ENCODE measurements at places on chromosomes 6 and 20.
A peak's percentile ranks its signal among the peaks of the same experiment; 100 is the strongest.

- no peak for DNase-seq
These were observed 244.8 kb upstream of the CDYL start for GRCh38 chr6:4531406-4531805.

- DNase-seq, result no peak
These were observed 22.1 kb downstream of the SLC35A1 start for GRCh38 chr6:87494761-87495422.

DNA sequence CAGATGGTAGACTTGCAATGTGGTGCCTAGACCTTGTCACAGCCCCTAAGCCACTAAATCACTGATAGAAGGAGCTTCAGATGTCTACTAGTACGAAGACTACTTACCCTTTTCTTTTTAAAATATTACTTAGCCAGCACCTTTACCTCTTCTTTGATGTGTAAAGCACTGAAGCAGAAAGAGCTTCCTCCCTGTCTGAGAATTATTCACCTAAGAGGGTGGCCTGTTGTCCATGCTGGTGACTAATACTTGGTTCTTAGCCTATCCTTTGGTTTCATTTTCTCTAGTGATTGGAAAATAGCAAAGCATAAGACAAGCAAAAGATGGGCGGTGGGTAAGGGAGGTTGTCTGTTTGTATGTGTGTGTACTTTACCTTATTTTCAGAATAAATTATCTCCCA, 794.6 kb downstream of the TFAP2A start:
- DNase-seq, result no peak

DNA sequence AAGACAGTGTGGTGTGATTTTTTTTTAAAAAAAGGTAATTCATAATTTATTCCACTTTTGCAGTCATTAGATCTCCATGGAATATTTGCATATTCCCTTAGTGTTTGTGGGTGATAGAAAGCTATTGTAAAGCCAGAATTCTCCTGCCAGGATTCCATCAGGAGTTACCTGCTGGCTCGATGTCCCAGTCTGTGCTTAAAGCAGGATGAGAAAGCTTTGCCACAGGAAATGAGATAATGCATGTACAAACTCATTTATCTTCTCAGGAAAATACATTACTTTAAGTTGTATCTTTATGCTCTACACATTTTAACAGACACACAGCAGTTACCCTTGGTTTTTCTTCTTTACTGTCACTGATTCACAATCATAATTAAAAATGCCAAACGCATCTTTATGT, 553.0 kb downstream of the CD109 start:
- no peak for DNase-seq

DNA sequence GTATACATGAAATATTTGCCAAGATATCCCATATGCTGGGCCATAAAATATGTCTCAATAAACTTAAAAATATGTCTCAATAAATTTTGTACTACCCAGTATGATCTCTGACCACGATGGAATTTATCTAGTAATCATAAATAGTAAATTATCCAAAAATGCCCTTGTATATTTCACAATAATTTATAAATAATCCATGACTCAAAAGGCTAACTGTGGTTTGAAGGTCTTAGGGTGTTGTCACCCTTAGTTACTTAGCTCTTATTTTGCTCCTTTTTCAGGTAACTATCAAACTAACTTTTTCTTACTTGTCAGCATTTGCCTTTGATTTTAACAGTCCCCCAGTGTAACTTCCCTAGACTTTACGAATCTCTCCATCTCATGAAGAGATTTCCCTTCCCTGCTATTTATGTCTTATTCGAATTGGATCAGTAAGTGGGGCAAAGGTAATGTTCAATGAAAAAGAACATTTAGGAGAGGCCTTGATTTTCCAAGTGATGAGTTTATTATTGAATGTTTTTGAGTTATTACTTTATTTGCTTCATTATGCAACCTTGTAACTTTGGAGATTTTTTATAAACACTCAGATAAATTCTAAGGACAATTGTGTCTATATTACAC, 109.0 kb upstream of the THBS2 start:
- no peak for DNase-seq

DNA sequence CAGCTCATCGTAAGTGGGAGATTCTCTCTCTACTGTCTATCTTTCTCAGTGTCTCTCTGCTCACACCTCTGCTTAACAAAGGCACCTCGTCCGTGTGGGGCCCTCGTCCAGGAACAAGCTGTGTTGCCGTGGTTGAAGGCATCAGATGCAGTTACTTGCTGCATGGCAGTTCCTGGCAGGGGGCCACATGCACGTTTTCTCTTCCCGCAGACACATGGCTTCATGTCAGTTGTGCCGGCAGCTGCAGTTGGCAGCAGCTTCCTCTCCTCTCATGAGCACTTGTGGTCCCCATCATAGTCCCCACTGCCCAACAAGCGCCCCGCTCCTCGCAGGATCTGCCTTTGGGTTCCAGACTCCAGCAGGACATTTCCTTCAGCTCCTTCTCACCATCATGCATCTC, 7.1 kb upstream of the AFDN start:
- no peak for DNase-seq

DNA sequence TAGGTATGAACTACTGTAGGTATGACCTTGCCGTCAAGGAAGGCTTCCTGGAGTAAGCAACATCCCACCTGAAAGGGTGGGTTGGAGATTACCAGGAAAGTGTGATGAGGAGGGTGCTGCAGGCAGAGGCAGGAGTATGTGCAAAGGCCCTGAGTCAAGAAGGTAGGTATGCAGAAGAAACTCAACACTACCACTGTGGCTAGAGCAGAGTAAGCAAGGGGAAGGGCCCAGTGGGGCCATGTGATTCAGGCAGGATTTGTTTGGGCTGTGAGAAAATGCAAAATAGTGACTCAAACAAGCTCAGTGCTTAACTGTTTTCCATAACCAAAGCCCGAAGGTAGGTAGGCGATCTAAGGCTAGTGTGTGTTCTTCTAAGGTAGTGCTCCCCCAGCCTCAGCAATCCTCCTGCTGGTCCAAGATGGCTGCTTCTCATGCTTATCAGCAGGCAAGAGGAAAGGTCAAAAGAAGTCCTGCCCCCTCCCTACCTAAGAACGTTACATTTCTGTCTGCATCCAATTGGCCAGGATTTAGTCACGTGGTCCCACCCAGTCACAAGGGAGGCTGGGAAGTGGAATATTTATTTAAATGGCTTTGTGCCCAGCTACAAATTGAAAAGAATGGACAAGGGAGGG, 36.2 kb upstream of the HMGA1 start:
- no peak for DNase-seq

- DNase-seq, result no peak
These were observed 98.6 kb upstream of the RIN2 start for GRCh38 chr20:19659448-19659847.

DNA sequence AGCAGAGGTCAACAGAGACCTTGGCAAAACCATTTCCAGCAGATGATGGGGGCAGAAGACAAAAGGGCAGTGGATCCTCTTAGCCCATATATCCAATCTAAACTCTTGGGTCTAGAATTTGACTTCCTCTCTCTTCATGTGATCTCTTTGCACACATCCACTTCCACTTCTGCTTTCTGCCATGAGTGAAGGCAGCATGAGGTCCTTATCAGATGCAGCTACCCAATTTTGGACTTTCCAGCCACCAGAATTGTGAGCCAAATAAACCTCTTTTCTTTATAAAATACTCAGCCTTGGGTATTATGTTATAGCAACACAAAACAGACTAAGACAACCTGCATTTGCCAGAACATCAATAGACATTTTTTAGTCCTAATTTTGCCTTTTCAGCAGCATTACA, 191.6 kb downstream of the ADAT2 start:
- DNase-seq, result no peak

- DNase-seq, result no peak
These were observed 119.9 kb upstream of the ZNF217 start for GRCh38 chr20:53713328-53714056.

DNA sequence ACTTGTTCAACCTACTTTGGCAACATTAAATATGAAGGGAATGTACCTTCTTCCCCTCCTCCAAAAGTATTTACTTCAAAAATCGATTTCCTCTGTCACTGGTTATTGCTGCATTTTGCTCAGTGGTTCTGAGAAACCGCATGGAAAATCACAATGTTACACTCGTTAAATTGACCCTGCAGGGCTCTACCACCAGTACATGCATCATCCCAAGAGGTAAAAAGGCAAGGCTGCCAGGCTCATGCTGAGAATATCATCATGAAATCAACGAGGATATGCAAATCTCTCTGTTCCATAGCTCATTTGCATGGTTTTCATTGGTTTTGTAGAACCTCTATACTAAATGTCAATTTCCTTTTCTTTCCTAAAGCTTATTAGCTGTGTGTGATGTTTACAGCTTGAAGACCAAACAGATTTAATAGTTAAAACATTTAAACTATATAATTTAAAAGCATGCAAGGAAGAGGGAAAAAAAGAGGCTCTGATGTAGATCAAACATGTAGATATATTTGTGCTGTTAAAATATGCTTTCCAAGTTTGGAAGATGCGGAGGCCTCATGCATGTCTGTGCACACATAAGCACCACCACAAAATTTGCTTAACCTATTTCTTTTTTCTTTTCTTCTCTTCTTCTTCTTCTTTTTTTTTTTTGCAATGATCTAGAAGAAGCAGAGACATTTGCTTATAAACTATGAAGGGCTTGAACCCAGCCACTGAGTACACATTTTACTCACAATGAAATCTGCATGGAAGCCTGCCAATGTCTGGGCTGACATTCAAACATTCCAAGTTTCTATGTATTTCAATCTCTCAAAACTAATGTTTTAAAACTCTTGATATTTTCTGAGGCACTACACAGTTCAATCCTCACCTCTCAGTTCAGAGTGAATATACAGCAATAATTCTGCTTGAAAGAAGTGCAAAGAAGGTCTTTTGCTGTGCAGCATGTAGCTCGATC, 194.0 kb downstream of the GMPR start:
- no peak for DNase-seq

DNA sequence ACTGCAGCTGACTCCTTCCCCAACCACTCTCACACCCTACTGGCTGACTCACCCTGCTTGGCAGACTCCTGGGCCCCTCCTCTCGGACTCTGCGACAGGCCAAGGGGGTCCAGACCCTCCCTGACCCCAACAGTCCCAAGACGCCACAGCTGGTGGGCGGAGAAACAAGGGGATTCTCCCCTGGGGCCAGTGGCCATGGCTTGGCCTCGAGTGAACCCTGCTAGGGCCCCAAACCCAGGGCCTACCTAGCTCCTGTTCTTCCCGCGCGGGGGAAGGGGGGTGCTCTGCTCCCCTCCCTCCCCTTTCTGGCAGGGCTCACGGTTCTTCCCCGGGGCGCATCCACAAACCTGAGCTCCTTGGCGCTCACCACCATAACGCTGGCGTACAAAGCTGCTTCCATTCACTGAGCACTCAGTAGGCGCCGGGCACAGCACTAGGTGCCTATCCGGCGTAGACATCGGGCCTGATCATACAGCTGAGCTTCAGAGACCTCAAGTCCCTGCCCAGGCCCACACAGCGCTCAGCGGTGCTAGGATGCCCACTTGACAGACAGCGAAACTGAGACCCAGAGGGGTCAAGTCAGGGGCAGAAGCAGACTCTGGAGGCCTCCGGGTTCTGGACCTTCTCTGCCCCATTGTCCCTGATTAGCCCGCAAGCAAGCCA, 597 bp downstream of the ADA start:
- no peak for DNase-seq

GRCh38 chr6:135283926-135284325, 102.8 kb downstream of the MYB start:
- no peak for DNase-seq

- DNase-seq, result no peak
These were observed 111.4 kb downstream of the FYN start for GRCh38 chr6:111761783-111762312.

DNA sequence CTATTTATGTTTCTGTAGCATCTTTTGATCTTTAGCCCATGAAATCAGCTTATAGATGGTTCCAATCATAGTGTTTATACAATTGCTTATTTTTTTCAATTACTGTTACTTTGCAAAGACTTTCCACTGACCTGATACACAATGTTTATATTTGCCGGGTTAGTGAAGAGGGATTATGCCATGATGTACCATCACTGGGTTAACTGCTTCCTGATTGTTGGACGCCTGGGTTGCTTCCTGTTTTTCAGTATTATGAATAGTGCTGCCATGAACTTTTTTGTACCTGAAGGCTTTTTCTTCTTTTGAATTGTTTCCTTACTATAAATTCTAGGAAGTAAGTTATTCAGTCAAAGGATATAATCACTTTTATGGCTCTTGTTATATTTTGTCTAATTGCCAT, 6.9 kb downstream of the MANBAL start:
- no peak for DNase-seq

DNA sequence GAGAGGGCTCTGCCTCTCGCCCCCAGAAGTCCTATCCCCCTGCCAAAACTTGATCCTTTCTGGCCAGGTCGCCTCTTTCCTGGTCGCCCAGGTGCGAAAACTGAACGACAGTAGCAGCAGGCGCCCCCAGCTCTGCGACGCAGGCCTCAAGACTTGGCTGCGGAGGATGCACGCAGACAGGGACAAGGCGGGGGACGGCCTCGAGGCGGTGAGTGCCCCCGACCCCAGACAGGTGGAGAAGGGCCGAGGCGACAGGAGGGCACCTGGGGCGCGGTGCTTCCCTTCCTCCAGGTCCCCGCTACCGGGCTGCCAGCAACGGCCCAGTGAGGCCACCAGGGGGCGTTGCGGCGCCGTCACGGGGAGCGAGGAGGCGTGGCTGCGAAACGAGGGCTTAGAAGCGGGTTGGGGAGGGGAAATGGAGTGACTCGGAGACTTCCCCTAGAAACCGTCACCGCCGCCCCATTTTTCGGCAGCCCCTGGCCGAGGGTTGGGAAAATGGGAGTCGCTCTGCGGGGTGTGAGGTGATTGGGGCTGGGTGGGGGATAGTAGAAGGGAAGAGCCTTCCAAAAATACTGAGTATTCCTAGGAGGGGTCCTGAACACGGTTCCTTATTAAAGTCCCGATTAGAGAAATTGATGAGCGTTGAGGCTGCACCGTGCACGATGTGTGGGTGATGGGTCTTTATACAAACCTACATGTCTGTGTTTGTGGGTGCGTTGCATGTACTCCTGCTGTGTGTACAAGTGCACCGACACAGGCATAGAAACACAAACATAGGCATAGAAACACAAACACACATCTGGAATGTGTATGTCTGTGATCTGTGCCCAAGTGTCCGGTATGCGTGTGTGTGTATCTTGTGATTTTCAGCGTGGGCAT, 44.6 kb downstream of the ARHGAP40 start:
- peak; percentile 78 for DNase-seq

GRCh38 chr6:37607944-37608343, 89.7 kb downstream of the MDGA1 start:
- no peak for DNase-seq

- DNase-seq, result no peak
These were observed 19.5 kb upstream of the RSPH4A start for GRCh38 chr6:116596815-116597214.

GRCh38 chr6:121436274-121436857, 920 bp downstream of the GJA1 start:
- DNase-seq, result no peak

DNA sequence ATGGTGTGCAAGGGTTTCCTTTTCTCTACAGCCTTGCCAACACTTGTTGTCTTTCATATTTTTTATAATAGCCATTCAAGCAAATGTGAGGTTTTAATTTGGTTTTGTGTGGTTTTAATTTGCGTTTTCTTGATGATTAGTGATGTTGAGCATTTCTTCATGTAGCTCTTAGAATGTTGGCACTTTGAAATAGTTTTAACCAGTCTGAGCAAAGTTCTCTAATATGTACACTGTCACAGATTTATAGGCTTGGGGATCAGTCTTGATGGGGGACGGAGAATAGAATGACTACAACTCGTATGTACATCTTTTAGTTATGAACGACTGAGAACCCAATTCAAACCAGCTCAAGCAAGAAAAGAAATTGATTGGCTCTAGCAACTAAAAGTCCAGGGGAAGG, 1003.1 kb downstream of the KIF16B start:
- no peak for DNase-seq
